Stimulated activated CD4-positive, alpha-beta T cell treated with anti-CD3 and anti-CD28 coated beads, Interleukin-2, amount 100 ng/mL, for 24 hours (primary cell): ENCODE measurements at places on chromosomes 7 and 10.
A peak's percentile ranks its signal among the peaks of the same experiment; 100 is the strongest.

DNA sequence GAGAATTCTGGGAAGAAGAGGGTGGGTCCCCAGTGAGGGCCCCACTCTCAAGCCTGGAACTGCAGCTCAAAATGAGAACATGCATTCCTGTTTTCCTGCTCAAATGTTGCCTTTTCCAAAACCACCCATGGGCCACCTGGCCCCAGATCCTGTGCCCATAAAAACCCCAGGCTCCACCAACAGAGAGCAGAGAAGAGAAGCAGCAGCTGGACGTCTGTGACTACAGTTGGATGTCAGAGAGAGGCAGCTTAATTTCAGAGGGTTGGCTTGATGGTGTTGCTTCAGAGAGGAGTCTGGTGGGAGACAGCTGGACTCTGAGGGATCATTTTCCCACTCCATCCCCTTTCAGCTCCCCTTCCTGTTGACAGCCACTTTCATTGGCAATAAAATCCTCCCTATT, 256.4 kb downstream of the FZD1 start:
- DNase-seq, result no peak

GRCh38 chr7:157458254-157458633, 121.4 kb downstream of the DNAJB6 start:
- no peak for DNase-seq

GRCh38 chr10:19877466-19878255, 61.4 kb downstream of the PLXDC2 start:
- DNase-seq, result no peak

DNA sequence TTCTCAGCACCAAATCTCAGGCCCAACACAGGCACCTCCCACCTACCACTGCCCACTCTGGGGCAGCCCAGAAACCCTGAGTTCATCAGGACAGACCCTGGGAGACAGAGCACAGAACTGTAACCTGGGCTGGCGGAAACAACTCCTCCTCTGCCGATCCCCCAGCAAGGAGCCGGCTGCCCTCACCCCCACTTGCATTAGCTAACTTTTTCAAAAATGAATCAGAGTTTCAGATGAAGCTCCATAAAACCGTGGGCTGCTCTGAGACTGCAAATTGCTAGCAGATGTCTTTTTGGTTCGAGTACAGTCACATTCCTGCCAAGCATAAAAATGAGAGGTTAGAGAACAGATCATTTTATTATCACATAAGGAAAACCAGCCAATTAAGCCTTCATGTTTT, 93.4 kb upstream of the PARD3 start:
- DNase-seq, result no peak

GRCh38 chr7:23207021-23207420, 25.2 kb downstream of the NUP42 start:
- DNase-seq, result no peak

DNA sequence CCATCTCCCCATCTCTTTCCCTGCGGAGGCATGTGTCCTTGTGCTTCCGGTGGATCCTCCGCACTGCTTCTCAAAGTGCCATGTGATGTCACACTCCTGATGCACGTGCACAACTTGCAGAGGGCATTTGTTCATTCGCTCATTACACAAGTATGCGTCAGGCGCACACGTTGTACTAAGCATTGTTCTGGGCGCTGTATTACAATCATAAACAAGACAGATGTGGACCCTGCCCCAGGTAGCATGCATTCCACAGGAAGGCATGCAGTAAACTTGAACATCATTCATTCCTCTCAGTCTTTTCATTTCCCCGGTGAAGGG, 9.0 kb upstream of the RAMP3 start:
- no peak for DNase-seq

GRCh38 chr7:70872188-70872587, 259.8 kb upstream of the GALNT17 start:
- no peak for DNase-seq

- peak; percentile 73 for DNase-seq
These were observed 55.8 kb upstream of the LANCL2 start for GRCh38 chr7:55309040-55309991.

DNA sequence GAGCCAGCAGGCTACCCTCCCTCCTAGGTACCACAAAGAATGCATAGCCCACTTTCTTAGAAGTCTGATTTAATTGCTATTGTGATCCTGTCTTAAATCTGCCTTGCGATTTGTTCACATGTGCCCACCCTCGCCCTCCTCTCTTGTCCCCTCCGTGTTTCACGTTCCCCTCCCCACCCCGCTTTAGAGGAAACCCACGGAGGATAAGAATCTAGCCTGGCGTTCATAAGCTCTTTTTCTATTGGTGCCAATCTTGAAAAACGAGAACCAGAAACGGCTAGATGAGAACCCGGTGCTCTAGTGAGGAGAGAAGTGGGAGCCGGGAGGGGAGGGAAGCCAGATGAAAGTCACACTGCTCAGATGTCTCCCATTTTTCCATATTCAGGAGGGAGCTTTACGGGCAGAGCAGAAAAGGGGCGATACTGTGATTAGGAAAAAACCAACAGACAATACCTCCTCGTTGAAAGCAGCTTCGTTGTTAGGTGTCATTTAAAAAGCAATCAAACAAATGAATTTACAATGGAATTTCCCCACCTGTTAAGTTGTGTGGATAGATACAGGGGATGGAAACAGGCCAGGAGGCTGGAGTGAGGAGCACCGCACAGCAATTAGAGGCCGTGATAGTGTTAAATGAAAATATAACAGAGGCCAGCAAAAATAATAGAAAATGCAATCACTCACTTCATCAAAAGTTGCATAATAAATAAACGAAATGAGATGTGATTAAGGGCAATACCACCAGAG, 272.1 kb downstream of the GATA3 start:
- DNase-seq, result no peak

DNA sequence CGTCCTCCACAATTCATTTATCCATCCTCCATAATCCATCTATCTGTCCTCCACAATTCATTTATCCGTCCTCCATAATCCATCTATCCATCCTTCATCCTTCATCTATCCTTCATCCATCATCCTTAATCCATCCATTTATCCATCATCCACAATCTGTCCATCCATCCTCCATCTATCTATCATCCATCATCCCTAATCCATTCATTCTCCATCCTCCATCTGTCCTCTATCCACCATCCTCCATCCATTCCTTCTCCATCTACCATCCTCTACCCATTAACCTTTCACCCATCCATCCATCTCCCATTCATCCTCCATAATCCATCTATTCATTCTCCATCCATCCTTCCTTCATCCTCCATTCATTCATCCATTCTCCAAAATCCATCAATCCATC, 36.0 kb upstream of the DPYSL4 start:
- DNase-seq, result no peak

DNA sequence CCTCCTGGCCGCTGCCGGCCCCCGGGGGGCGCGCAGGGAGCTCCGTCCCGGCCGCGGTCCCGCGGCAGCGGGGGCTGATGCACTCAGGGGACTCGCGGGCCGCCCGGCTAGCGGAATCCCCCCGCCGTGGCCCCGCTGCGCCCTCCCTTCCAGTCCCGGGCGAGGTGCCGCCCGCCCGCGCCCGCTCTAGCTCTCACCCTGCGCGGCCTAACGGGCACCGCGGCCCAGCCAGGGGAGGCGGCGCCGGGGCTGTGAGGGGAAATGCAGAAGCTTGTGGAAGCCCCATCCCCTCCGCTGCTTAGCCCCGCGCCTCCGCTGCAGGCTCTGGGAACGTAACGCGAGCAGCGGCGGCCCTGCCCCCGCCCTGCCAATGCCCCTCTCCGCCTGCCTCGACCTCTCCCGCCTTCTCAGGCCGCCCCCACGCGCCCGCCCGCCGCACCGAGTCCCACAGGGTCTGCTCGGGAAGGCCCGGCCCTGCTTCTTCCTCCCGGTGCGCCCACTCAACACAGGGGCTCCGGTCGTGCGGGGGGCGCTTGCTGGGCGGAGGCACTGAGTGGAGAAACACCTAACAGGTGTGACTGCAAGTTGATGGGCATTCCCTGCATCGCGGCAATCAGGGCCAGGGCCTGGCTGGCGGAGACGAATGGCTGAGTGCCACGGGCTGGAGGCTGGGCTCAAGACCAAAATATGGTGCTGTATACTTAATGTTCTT, 384 bp upstream of the TMEM229A start:
- DNase-seq, result no peak

DNA sequence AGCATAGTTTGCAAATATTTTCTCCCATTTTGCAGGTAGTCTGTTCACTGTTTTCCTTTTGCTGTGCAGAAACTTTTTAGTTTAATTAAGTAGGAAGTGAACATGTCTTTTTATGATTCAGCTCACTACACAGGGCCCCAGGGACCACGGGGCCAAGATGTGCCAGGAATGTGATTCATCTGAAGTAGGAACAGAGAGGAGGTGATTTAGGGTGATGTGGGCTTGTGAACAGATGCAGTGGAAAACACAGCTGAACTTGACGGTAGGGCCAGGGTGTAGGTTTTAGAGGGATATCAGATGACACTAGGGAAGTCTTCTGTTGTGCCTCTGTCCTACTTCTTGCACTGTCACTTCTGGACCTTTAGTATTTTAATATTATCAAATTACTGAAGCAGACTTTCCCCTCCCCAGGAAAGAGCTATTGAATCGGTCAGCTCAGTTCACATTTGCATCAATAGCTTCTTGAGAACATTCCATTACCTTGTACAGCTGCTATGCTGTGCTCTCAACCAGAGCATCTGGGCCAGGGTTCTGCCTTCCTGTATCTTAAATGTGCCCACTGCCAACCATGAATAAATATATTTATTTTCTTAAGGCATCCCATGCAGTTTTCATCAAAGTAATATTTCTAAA, 96.9 kb downstream of the OSBPL3 start:
- DNase-seq, result peak; percentile 53

DNA sequence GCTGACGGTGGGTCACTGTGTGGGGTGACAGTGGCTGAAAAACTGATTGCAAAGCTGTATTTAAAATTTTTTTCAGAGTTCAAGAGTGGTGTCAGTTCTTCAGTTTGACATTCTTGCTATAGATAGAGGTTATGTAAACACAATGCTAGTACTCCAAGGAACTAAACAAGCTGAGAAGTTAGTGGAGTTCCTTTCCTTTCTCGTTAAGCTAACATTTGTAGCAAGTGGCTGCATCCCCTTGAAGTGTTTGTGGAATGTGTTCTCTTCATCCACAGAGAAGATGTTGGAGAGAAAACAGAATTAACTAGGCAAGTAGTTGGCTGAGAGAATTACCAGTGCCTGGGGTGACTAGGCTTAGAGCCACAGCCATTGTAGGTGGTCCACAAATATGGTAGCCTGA, 15.8 kb downstream of the CCNY start:
- DNase-seq, result no peak

DNA sequence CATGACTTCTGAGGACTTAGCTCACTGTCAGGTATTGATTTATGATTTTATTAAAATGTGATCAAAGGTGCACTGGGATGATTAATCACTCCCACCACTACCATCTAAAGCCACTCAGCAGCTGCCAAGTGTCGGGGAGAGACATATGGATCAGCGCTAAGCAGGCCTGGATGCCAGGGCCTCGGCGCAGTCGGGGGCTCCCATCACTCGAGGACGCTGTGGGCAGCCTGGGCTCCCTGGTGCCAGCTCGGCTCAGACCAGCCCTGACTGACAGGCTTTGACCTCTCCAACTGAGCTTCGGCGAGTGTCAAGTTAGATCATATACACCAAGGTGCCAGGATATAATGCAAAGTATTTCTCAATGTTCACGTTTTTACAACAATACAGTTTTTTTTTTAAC, 267.7 kb downstream of the ACTR3B start:
- no peak for DNase-seq

DNA sequence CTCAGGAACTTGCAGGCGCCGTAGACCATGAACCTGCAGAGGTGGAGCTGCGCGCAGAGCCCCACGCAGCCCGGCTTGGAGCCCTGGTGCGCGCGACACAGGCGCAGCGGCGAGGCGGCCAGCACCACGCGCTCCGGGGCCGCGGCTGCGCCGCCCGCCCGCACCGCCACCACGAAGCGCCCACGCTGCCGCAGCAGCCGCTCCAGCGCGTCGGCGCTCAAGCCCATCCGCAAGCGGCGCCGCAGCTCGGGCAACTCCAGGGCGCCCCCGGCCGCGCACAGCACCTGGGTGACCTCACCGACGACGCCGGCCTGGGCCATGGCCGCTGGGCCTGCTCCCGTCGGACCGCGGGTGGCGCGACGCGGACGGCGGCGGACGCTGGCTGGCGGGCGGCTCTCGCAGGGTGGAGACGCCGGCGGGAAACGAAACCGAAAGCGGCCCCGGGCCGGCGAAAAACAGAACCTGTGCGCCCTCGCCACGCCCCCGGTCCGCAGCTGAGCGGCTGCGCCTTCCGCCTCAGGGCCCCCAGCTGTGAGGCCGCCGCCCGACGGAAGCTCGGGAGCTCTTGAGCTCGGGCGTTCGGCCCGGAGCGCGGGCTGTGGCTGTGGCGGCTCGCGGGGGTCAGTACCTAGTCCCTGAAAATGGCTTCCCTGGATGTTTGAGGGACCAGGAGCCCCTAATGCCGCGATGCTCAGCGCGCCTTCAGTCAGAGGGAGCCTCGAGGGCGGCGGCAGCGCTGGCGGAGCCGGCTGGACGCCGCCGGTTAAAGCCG, at the start of gene PARP12:
TSS of gene PARP12 (minus strand) at position 424 of the 772 bp plus-strand sequence. CDS start at position 320, 104 bp downstream.
- peak; percentile 89 for DNase-seq

GRCh38 chr10:58919927-58920654, 256.4 kb upstream of the PHYHIPL start:
- DNase-seq, result no peak

DNA sequence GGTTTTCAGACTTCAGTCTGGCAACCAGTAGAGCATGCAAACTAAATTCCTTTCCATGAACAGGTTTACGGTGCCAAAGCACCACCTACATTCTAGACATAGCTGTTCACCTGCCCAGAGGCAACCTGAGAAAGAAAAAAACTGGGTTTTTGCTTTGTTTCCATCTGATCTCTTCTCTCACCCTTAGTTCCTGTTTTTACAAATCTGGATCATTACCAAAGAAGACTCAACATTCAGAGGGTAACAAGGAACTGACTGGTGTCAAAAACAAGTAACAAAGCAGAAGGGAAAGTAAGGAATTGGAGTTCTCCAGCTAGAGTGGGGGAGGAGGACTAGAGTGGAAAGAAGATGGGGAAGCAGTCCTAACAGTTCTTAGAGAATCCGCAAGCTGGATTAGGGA, 36.4 kb downstream of the CPVL start:
- DNase-seq, result no peak
